ENCODE measurements at places on chromosomes 7 and 10.

- no peak for DNase-seq
Measured at GRCh38 chr7:116356333-116356965, 143.1 kb upstream of the CAV2 start.

DNA sequence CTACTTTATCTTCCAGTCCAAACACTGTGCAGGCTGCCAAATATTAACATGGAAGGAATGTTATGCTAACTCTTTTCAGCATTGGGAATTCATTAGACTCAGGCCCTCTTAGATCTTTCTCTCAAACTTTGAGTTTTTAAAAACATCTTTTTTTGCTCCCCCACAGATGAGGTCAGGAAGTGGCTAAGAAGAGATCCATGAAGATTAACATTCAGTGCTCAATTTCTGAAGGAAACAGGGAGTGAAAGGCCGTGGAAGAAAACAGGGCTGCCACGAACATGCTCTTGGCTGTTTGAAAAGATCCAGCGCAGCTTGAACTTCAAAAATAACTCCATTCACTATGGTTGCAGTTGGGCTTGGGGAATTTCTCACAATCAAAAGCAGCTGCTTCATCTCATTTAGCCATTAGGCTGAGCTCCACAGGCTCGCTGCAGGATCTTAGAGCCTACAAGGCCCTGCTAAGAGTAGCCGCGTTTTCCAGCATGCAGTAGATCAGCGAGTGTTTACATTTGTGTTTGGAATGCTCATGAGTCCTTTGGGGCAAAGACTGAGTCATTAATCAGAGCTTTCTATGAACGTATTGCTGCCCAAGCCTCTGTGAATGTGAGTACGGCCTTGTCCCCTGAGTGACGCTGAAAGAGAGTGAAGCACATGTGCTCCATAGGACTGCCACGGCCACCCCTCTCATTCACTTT is 41.2 kb upstream of the TNS3 start:
- no peak for DNase-seq

- no peak for DNase-seq
Measured at GRCh38 chr7:116836048-116836447, 26.3 kb upstream of the CAPZA2 start.

DNA sequence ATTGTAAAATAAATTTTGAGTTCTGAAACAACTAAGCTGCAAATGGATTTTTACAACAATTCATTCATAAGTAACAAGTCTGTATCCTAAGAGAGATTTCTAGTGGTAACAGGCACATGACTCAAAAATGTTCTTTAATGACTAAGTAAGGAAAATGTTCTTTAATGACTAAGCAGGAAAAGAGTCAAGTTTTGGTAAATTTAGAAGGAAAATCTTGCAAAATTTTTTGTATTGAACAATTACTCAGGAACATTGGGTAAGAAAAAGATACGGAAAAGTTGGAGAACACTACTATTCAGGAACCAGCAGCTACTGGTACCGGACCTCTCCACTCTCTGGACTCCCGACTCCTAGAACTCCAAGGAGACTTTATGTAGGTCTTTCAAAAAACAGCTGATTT is 33.5 kb downstream of the HYCC1 start:
- DNase-seq: no peak

GRCh38 chr7:70153933-70154332 is 555.7 kb downstream of the AUTS2 start:
- DNase-seq: no peak

GRCh38 chr10:128932071-128932820 is 534.8 kb upstream of the MGMT start:
- DNase-seq: no peak

- no peak for DNase-seq
Measured at GRCh38 chr7:27808626-27809025, 68.7 kb downstream of the TAX1BP1 start.

- DNase-seq: no peak
Measured at GRCh38 chr7:100683659-100684533, 10.2 kb downstream of the GIGYF1 start.
